ENCODE measurements at places on chromosomes 1 and 21.
A peak's percentile ranks its signal among the peaks of the same experiment; 100 is the strongest.

DNA sequence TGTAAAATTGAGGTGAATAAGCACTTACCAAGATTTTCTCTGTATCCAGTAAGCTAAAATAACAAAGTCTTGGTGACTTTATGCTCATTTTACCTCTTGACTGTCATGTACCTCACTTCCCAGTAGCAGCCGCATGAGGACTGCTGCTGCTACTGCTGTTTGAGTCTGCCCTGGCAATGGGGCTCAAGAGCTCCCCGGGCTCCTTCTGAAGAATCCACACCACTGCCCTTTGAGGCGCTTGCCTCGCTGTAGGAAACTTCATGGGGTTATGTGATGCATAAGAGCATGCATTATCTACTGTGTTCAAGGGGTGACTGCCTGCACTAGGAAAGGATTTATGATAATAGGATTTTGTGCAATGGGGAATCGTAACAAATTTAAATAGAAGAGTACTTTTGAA lies 113.5 kb downstream of the NTNG1 start:
- no peak for DNase-seq

DNA sequence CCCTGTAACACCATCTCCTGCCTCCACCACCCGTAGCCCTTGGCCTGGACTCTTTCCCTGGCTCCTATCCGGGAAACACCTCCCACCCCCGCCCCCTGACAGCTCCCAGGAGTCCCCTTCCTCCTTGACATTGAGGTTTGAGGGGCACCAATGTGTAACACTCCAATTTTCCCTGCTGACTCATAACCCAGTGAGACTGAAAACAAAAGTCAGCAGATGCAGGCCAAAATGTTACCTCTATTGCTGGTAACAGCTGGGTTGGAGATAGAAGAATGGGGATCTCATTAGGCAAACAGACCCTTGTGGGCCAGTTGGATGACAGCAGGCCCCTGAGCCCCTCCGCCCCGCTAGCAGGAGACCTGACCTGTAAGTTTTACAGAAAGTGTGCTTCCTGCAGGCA lies 237.2 kb downstream of the KAZN start:
- DNase-seq, result no peak

DNA sequence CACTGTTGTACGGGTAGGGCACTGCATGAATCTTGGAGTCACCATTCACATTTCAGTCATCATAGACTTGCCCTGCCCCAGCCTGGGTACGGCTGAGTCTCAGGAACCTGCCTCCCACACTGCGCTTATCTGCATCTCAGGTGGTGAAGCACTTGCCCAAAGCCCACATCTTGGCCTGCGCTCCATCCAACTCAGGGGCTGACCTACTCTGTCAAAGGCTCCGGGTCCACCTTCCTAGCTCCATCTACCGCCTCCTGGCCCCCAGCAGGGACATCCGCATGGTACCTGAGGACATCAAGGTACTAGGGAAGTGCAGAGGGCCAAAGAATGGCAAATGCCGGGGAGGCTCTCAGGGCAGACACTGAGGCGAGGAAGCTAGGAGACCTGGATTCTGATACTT lies 11.7 kb downstream of the RHOC start:
- peak; percentile 80 for DNase-seq

DNA sequence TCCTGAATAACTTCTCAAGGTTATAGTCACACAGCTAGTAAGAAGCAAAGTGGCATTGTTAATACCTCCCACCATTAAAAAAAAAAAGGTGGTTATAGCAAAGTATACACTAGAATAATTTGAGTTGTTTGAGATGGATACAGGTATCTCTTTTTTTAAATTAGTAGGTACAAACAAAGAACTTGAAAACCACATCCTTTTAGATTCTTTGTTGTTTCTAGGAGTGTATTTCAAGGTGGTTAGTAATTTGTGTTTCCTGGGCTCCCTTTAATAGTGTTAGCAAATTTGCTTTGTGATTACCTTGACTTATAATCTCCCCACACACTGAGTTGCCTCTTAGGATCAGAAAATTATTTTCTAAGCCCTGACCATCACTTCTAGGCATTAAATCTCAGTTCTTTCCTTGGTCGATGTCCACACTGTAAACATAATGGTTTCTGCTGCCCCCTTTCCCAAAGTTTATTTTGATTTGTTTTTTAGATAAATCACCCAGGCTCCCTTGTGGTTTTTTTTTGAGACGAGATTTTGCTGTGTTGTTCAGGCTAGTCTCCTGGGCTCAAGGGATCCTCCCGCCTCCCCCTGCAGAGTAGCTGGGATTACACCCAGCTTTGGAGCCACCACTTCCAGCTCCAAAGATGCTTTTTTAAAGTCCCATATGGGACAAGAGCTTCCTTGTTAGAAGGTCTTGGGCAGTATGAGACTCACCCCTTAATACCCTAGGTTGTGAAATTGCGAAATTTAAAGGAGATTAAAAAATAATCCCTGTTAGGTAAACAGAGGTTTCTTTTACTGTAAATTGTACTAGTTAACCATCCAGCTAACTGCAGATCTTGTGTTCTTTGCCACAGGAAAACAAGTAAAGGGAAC lies 6.2 kb downstream of the AKIRIN1 start:
- DNase-seq, result no peak

DNA sequence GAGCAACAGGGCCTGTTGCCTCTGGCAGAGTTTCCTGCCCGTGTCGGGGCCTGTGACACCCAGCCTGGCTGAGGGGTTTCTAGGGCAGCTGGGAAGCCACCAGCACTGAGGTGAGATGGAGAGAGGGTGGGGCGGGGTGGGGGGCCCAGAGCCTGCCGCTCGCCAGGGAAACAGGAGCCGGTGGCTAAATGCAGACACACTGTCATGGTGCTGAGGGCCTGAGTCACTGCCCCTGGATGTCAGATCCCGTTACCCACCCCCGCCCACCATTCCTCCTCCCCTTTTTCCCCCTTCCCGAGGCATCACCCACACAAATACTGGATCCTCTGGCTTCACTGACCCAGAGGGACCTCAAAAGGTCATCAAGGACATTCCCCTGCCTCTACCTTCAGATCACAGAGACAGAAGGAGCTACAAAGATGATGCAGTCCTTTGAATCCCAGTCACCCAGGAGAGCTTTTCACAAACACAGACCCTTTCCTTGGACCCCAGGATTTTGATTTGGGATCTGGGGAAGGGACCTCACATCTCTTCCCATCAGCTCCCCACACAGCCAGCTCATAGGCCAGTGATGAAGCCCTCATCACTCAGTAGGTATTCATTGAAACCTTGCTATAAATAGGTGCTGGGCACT lies 1.9 kb upstream of the HSPB7 start:
- DNase-seq, result no peak
